ENCODE measurements at places on chromosomes 1 and 21.

- no peak for DNase-seq
Observed at GRCh38 chr1:8789314-8790214, 27.9 kb downstream of the RERE start.

GRCh38 chr1:114154963-114155322 is 1.3 kb upstream of the SYT6 start:
- no peak for DNase-seq

DNA sequence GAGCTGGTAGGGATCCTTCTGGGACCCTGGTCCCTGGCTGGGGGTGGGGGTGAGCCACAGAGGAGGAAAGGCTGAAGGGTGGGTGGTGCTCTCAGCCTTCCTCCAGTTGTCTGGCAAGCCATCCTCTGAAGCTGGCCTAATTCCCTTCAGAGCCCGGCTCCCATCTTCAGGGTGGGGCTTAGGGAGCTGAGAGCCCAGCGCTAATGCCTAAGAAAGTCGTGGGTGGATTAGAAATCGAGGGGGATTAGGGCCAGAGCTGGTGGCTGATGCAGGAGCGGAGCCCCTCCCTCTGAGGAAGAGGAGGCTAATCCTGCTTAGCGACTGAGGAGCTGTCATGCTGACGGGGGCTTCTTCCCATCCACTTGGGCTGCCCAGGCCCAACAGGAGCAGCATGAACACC is 30.8 kb upstream of the DMBX1 start:
- DNase-seq, result no peak

- DNase-seq, result no peak
Observed at GRCh38 chr1:54297596-54298283, 97.8 kb downstream of the MRPL37 start.

GRCh38 chr1:232422098-232422497 is 207.8 kb downstream of the SIPA1L2 start:
- DNase-seq, result no peak

GRCh38 chr1:212415107-212415841 is 588 bp upstream of the PACC1 start:
- DNase-seq, result no peak

GRCh38 chr1:74271503-74271902 is 36.3 kb downstream of the TNNI3K start:
- no peak for DNase-seq
